Psoas muscle (tissue), 8 donors: ENCODE measurements at places on chromosomes 7 and 10. TPM values are rescaled to one million over a fixed set of nuclear protein-coding genes. Genes with fewer than 3 reads are reported as not detected.

- DNase-seq, result no peak
Measured at GRCh38 chr7:47908720-47909119, 39.5 kb downstream of the PKD1L1 start.

- DNase-seq, result peak; percentile 37
Measured at GRCh38 chr7:23490357-23491135, 20.3 kb upstream of the IGF2BP3 start.

DNA sequence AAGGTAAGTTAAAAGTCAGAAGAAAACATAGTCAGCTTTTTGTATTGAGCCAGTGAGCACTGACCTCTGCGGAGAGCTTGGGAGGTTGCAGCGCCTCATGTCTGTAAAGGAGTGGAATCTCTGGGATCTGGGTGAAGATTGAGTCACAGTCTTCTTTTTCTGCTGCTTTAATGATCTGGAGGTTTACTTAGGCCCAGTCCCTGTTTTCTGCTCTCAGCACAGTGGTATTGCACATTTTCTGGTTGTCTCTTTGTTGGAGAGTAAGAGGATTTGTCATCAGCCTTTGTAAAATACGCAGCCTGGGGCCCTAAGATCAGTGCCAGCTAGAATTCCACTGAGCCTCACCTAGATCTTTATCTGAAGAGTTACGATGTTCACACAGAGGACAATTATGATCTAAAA is 58.3 kb upstream of the GJD4 start:
- no peak for DNase-seq

GRCh38 chr7:4713183-4713784 is 31.2 kb downstream of the FOXK1 start:
- DNase-seq, result no peak

DNA sequence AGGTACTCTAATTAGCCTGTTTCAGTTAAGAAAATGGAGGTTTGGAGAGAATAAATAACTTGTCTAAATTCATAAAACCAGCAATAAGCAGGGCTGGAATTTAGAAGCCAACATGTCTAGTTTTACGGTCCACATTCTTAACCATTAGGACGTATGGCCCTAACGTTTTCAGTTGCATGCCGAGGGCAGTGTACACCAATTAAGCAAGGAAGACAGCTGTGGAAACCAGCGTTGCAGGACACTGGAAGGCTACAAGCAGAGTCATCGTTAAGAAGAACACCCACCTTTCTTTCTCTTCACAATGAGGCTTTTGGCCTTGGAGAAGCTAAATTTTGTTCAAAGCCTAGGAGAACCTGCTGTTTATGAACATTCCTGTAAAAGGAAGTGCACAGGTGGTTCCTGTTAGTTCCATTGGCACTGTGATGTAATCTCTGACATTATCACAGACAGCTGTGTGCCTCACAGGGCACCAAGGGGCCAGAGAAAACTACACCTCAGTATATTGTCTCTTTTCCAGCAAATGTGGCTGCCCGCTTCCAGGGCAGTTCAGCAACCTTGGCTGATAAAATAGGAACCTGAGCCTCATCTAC is 21.0 kb downstream of the MPP7 start:
- DNase-seq, result no peak

DNA sequence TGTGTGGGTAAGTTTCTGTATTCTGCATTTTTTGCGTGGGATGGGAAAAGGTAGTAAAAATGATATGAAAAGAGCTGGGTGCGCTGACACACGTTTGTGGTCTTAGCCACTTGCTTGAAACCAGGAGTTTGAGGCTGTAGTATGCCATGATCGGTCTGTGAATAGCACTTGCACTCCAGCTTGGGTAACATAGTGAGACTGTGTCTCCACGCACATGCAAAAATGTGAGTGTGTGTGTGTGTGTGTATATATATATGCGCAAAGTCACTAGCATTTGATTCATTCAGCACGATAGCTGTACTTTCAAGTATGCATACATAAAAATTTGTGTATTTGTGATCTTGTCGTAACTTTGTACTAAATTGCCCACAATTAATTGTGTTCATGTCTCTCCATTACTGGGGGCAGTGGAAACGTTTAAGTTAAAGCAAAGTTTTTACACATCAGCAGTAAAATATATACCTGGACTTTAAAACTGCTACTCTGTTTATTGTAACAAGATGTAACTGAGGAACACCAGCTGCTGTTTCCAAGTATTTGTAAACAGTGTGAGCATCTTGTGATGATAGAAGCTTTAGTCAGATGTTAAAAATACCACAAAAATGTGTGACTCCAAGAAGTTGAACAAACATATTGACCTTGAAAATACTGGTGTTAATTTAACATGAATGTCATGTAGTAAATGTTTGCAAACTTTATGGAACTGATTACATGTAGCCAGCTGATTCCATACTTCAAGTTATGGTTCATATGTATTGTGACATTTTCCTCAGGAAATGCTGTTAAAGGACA is 1.6 kb downstream of the ZRANB1 start:
- no peak for DNase-seq

DNA sequence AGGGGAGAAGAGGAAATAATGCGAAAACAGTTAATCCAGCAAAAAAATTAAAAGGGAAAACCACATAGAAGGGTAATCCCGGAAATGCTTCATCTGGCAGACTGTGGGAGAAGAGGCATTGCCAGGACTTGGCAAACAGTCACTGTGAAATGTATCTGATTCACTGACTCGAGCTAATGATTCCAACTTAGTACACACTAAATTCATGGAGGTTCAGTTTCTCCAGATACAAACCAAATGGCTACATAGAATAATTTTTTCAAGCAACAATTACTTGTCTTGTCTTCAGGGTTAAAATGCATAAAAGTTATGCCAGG is 36.4 kb downstream of the GDI2 start:
- no peak for DNase-seq

GRCh38 chr10:127349737-127350136 is 153.3 kb upstream of the INSYN2A start:
- no peak for DNase-seq

- DNase-seq, result peak; percentile 21
Measured at GRCh38 chr10:15780353-15781135, 60.8 kb upstream of the ITGA8 start.

- DNase-seq, result no peak
Measured at GRCh38 chr10:8305876-8306652, 251.6 kb downstream of the GATA3 start.

GRCh38 chr7:50607524-50608125 is 42.4 kb upstream of the DDC start:
- DNase-seq, result peak; percentile 71

DNA sequence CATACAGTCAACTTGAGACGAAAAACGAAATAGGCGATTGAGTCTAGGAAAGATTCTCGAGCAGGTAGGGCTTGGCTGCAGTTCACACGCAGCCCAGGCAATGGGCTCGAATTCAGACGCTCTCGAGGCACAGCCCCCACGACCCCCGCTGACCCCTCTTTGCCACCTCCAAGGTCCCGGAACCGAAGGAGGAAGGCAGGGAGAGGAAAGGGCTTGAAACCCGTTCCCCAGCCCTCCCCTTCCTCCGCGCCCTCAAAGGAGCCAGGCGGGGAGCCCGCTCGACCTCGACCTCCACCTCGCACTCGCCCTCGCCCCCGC is 441 bp downstream of the CCDC186 start:
- DNase-seq, result no peak

DNA sequence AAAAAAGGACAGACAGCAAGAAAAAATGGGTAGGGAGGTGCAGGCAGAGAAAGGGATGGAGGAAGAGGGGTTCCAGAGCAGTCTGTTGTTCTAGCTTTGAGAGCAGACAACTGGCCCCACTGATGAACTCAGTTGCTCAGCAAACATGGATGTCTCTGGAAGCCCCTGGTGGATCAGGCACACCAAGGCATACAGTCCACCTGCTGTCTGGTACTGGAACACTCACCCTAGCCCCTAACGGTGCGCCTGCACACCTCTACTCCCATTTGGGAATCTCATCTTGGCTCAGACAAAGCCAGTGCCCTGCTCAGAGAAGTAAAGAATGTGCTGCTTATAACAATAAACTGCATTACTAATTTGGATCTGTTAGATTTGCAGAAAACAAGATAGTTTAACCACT is 7.7 kb downstream of the MACROH2A2 start:
- no peak for DNase-seq

DNA sequence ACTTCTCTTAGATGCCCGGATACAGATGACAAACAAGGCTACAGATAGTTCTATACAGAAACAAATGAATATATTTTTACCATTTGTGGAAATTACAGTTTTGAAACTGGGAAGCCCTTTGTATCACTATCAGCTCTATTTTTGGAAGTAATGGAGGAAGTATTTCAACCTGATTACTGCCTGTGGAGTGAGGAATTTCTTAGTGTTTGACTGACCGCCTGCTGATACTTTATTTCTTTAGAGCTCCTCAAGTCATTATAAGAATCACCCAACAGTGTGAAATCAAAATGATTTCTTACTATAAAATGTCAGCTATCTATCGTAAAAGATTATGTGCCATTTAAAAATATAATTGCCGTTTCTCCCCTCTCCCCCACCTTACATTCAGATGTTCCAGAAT is 290.9 kb downstream of the SDK1 start:
- no peak for DNase-seq

NEUROG3 gene
- total RNA-seq, result not detected

LOXL4 gene
- 14.7 TPM for total RNA-seq

ANKRD2 gene
- total RNA-seq, result 2,730 TPM

AFAP1L2 gene
- total RNA-seq, result 3.6 TPM

ENTPD7 gene
- total RNA-seq, result 1.1 TPM
